ENCODE measurements at places on chromosomes 2 and 18.

- DNase-seq: peak; percentile 8
These were observed 52.3 kb downstream of the TDRD15 start for GRCh38 chr2:21175895-21176646.

GRCh38 chr2:187224989-187225388 is 223.1 kb downstream of the CALCRL start:
- no peak for DNase-seq

DNA sequence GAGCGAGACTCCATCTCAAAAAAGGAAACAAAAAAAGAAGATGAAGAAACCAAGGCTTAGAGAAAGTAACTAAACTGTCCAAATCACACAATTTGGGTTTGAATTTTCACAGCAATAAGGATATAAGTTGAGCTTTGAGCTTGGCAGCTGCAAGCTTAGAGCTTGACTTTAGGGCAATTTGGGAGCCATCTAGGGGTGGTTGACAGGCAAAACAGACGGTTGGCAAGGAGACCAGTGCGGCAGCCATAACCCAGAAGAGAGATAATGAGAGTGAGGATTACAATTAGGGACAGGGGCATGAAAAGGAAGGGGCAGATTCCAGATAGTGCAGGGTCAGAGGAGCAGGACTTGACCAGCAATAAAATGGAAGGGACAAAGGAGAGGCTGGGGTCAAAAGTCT is 382.2 kb upstream of the HNRNPA3 start:
- no peak for DNase-seq

GRCh38 chr2:147088871-147089270 is 756.0 kb upstream of the ACVR2A start:
- no peak for DNase-seq

- DNase-seq: no peak
These were observed 89.6 kb downstream of the COMMD1 start for GRCh38 chr2:61995065-61995464.

DNA sequence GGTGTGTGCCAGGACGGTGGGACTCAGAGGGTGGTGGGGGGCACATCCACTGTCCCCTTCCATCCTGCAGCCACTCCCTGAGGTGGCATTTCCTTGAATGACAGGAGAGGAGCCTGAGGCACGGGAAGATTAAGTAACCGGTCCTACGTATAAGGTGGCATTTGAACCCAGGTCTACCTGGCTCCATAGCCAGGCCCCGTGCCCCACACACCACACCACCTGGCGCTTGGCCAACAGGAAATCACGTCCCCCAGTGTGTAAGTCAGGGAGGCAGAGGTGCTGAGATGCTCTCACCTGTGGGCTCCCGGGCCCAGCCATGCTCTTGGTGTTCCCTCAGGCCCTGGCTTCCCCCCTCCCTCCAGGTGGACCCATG is 53.7 kb downstream of the HPCAL1 start:
- DNase-seq: no peak

Data from fibroblast of villous mesenchyme (primary cell).